Stimulated activated CD4-positive, alpha-beta T cell treated with anti-CD3 and anti-CD28 coated beads, TNF-alpha, amount 100 ng/mL, for 48 hours (primary cell): ENCODE measurements at places on chromosomes 2 and 18.

DNA sequence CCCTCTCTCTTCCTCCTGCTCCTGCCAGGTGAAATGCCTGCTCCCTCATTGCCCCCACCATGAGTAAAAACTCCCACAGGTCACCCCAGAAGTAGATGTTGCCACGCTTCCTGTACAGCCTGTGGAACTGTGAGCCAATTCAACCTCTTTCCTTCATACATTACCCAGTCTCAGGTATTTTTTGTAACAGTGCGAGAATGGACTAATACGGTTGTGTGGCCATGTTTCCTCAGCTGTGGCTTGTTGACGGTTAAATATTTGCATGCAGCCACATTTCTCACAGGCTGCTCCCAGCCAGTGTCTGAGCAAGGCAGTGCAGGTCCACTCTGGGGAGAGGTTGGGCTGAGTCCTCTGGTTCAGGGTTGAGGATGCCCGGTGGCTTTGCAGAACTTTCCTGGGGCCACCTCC, 27.8 kb upstream of the COPS8 start:
- no peak for DNase-seq

DNA sequence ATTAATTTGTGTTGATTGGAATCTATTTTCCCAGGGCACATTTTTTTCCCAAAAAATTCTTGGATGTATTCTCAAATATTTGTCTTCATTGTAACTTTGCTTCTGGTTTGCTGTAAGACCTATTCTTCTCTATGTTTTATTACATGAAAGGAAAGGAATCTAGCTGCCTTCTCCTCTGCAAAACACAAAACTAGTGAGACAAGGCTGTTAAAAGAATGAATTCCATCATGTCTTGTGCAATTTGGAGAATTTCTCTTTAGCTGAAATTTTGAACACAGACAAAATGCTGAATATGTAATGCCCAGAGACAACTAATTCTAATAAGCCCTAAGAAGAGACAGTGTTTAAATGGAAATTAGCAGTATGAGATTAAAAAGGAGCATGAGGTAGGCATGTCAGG, 275.9 kb downstream of the CDH20 start:
- DNase-seq: no peak

DNA sequence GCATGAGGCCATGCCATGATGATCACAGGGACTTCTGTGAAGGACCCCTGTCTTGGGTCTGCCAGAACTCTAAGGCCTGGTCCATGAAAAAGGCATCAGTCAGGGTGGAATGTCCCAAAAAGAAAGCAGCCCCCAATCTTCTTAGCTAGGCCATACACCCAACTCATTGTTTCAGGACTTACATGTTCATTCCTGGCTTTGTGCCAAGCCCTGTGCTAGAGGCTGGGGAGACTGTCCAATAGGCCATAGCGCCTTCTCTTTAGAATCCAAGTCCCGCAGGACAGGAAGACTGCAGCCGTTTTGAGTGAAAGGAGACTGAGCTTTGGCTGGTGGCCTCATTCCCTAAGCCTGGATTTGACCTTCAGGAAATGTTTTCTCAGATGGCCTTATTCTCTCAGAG, 247.3 kb downstream of the PRKCE start:
- no peak for DNase-seq

GRCh38 chr18:11657554-11657953, 31.5 kb upstream of the GNAL start:
- no peak for DNase-seq

- DNase-seq: no peak
These were observed 245.5 kb upstream of the ZNF521 start for GRCh38 chr18:25597476-25597875.

GRCh38 chr2:229141424-229142025, 129.6 kb downstream of the PID1 start:
- no peak for DNase-seq

- DNase-seq: no peak
These were observed 68.8 kb downstream of the HNRNPLL start for GRCh38 chr2:38533757-38534545.

- no peak for DNase-seq
These were observed 61.4 kb upstream of the SLC14A2 start for GRCh38 chr18:45553723-45554388.

- no peak for DNase-seq
These were observed 122.6 kb upstream of the STK17B start for GRCh38 chr2:196293751-196294515.

- DNase-seq: no peak
These were observed 113.5 kb upstream of the ZNF236 start for GRCh38 chr18:76708722-76709353.
